SHP77 (cell line): ENCODE measurements at places on chromosomes 2 and 18.

- no peak for DNase-seq
These were observed 65.8 kb downstream of the NDUFA10 start for GRCh38 chr2:239959059-239959971.

- no peak for DNase-seq
These were observed 790 bp downstream of the TMEM185B start for GRCh38 chr2:120222186-120223033.

DNA sequence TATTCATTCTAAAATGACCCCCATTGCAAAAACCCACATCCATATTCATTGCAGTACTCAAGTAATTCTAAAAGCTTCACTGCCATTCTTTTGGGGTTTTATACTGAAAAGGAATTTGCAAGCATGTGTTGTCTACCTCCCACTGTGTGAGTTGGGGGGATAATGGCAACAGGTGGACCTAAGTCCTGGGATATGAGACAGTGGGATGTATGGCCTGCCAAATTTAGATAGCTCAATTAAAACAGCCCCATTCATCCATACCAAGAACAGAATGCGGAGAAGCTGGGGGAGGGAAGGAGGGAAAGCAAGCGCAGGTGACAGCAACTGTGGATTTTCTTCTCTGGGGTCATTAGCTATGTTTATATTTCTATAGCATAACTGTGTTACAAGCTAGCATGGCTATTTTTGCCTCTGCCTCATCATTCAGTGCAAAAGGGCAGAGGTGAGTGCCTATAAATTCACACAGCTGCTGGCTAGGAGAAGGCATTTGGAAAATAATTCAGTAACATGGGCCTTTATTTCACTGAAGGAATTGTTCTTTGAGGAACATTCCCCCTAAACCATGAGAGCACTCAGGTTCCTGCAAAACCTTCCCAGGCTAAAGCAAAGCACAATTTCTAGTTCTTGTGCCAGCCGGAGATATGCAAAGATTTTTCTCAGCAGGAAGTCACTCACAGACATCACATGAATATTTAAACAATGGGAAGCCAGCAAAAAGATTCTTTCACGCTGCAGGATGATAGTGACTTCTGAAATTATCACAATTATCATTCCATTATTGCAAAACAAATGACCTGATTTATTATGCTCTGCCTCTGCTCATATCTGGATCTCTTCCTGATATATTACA is 393.9 kb upstream of the ACVR2A start:
- DNase-seq, result no peak

GRCh38 chr2:209146682-209147320 is 277.0 kb upstream of the MAP2 start:
- DNase-seq, result no peak

- no peak for DNase-seq
These were observed 106.2 kb upstream of the DLX2 start for GRCh38 chr2:172208791-172209325.

GRCh38 chr2:8548619-8549150 is 133.2 kb upstream of the ID2 start:
- peak; percentile 8 for DNase-seq

DNA sequence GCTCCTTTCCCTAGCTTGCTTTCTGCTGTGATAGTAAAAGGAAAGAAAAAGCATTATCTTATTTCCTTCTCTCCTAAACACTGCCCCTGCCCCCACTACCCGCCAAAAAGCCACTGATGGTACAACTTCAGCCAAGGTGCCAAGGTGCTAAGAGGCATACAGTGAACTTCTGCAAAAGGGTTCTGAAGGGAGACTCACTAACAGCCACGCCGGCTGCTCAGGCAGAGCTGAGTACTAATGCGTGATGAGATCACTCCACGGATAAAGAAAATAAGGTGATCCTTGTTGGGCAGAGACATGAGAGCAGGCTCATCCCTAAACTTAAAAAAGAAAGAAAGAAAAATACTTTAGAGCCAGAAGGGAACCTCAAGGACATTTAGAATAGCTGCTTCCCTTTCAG is 60.5 kb upstream of the PXDN start:
- no peak for DNase-seq

DNA sequence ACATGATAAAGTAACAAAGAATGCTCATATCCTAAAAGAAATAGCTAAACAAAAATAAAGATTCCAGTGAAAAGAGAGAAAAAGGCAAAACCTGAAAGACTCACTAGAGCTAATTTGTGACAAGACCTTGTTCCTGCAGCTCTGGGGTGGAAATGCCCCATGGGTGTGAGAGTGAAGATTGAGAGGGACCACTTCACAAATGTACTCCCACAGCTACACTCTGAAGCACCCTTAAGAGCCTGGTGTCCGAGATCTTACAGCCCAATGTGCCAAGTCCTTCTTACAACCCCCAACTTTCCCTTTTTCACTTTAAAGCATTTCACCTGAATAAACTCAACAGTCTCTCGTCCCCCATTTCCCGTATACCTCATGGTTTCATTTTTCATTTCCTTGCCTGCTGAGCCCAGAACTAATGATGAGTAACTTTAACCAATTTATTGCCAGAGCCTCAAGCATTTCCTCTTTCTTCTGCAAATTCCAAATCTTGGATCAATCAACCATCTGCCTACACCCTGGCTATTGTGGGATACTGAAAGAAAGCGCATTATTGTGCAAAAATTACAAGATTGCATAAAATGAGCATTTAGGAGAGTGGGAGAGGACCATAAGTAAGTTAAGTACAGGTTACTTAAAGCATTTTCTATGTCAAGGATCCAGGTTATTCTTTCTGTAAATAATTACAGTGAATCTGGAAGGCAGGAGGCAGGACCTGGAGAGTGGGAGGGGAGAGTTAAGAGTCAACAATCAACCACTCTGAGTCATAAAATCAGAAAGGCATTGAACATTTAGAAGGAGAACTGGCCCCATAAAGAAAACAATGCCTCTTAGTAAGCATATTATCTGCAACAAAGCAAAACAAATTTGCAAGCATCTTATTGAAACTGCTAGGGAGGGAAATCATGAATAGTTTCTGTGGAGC is 804.4 kb upstream of the CELF4 start:
- DNase-seq, result no peak
